ENCODE measurements at places on chromosomes 13 and 19.

GRCh38 chr19:3528080-3528479 lies 10.9 kb upstream of the TEKTIP1 start:
- no peak for DNase-seq

DNA sequence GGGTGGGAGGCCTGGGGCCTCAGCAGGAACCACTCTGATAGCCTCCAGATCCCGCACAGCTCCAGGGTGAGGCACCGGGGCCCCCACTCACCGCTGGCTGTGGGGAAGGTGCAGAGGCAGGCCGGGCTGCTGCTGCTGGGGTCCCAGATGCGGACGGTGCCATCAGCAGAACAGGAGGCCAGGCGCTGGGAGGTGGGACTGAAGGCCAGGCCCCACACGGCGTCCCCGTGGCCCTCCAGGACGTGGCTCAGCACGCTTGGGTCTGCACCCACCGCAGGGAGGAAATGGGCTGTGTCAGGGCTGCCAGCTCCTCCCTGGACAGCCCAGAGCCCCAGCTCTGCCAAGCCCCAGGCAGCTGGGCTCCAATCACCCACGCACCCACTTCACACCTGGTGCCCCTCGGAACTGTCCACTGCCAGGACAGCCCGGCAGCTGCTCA lies 6.1 kb upstream of the PRKD2 start:
- DNase-seq, result no peak

DNA sequence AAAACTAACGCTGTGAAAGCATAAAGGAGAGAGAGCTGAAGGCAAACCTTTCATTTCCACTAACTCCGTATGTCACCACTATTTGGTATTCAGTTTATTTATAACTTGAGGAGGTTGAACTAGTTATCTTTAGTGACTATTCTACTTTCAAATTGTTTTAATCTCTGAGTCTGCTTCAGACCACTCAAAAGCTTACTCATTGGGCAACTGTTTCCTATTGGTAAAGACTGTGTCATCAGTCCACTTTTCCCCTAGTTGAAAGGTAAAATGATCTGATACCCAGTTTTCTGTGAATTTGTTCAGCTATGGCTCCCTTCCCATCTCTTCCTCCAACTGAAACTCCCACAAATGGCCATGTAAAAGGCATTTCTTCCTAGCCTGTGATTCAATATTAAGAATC lies 39.1 kb downstream of the TEX26 start:
- no peak for DNase-seq

DNA sequence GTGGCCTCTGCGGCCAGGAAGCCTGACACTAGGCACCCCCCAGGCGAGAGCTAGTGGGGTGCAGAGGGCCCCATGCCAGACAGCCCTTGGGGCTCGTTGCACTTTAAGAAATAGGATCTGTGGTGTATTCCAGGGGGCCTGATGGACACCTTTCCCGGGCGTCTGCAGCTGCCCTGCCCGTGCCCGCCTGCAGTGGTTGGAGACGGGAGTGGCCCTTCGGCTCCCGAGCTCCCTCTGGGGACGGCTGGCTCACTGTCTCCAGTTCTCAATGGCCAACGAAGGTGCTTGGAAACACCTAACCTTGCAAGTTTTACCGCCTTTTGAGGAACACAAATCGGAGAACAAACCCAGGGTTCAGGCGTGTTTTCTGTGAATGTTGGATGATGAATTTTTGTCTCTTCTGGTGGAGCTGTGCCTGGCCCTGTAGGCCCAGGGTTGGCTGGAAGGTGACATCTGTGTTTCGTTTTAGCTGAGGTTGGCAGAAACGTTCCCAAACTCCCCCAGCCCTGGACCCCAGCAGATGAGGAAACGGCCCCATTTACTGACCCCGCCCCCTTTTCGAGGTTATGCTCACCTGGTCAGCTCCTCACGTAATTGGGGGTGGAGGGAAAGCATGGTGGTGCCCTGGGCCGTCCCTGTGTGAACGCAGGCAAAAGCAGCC lies 17.4 kb upstream of the NPAS1 start:
- no peak for DNase-seq

DNA sequence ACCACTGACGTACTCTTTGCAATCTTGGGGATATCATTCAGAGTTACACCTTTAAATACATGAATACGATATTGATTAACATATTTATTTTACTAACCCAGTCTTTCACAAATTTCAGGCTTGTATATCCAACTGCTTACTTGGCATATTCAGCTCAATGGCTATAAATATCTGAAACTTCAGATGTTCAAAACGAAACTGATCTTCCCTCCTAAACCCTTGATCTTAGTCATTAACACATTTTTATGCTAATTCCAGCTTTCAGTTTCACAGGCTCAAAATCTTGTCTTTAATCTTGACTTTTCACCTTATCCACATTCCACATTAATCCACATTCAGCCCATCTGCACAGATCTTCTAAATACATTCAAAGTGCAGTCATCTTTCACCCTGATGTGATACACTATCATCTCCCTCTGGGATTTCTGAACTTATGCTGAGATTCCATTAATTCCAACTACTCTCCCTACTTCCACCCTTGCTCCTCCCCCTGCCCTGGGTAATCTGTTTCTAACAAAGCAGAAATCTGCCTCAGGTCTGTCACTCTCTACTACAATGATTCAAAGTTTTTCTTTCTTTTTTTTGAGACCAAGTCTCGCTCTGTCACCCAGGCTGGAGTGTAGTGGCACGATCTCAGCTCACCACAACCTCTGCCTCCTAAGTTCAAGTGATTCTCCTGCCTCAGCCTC lies 387.2 kb downstream of the GPC5 start:
- DNase-seq, result no peak

DNA sequence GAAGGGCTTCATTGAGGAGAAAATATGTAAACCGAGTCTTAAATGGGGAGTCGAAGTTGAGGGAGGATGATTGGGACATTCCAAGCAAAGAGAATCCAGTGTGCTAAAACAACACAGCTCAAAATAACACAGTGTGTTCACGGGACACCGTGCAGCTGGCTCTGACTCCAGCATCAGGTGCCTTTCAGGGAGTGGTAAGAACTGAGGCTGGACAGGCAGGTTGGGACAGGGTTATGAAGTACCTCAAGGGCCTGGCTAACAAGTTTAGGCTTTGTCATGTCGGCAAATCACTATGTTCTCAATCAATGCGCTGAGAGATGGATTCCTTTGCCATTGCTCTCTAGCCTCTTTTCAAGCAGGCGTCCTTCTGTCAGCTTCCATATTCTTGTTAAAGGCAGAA lies 27.5 kb upstream of the WDFY2 start:
- no peak for DNase-seq

DNA sequence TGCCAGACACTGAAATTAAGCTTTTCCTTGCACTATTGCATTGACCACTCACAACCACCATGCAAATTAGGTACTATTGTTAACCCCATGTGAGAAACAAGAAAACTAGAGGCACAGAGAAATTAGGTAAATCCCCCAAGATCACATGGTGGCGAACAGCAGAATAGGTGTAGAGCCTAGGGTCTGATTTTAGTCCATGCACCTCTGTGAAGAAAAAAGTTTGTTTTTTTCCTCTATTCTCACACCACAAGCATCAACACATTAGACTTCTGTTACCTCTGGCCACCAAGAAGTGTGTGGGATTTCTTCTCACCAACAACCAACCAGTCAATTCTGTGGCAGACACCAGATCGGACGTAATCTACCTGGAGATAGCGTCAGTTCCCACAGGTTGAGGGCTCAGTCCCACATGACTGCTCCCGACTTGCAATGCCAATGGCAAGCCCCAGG lies 391.9 kb downstream of the COG6 start:
- no peak for DNase-seq

DNA sequence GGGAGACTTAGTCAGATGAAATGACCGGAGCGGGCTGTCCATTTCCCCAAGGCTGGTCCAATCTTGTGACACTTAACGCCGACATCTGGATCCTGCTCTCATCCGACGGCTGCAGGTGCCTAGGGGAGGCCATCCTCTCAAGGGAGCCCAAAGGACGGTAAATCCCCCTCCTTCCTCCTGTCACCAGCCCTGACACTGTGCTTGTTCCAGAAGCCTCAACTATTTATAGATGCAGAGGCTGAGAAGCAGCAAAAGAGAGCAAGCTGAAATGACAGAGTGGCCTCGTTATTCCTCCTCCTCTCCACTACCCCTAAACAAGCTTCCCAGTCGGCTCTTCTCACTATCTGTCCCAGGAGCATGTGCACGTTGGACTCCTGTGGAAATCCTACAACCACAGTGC lies 533.7 kb downstream of the LIG4 start:
- no peak for DNase-seq

GRCh38 chr13:101455863-101456262 lies 3.4 kb downstream of the ITGBL1 start:
- peak; percentile 84 for DNase-seq

DNA sequence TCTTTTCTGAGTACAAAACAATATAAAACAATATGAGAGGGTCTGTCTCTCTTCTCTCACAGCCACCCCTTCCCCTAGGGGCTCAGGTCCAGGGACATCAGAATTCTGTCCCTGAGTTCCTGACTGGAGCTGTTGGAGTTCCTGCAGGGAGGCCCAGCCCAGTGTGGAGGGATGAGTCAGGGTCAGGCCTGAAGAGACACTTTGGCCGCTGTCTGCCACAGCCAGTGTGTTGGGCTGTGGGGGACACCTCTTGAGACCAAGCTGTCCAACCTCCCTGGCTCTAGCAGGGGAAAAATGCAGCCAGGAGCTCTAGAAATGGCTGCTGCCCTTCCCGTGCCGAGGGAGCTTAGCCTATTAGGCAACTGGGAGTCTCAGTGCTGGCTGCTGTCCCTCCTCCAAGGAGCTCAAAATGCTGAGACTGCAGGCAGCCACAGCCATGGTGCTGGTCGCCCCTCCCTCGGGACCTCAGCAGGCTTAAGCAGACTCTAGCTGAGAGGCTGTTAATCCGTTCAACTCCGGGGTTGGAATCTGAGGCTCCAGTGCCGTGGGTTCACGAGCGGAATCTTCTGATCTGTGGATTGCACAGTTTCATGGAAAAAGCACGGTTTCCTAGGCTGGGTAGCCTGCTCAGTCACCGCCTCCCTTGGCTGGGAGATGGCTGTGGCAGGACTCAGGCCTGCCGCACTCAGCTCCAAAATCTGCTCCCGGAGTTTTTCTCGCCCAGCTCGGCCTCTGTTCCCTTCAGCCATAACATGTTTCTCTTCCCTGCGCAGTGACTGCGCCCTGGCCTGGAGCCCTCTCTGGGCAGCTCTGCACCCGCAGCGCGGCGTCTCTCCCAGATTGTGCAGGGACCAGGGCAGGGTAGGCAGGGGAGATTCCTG lies 3.8 kb upstream of the ZNF626 start:
- no peak for DNase-seq

DNA sequence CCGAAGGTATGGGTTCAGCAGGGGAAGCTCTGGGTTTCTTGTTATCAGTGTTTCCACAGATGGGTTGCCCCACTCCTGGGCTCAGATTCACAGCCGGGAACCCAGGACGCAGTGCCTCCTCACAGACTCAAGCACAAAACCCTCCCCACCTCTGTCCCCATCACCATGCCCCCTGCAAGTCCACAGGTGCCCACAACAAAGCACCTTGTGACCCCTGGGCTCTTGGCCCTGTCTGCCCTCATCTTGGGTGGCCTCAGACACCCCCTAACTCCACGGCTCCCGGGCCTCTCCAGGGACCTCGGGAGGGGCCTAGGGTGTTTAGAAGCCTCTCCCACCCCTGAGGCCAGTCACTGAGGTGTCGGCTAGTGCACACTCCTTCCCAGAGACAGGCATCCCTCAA lies 231.7 kb downstream of the TUBA3C start:
- no peak for DNase-seq

DNA sequence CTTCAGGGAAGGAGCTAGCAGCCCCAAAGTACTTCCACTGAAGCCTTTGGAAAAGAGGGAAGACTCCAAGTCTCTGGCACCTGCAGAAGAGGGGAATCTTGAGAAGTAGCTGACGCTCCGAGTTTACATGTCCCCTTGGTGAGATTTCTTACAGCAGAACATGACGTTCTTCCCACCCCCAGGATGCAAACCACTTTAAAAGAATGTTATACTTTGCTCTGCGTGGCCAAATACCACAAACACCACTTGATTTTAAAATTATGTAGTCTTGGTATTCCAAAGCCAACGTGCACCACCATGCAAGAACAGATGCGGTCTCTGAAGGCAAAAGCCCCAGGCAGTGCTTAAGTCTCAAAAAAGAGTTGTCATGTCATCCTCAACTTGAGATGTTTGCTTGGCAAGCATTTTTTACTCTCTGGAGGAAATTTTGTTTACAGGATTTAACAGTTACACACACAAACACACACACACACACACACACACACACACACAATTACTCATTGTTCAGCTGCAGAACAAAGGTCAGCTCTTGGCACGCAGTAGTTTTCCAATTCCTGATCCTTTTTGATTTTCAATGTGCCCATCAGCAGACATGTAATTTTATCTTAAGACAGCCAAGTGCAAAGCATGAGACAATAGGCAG lies 106.1 kb downstream of the RGCC start:
- DNase-seq, result no peak

GRCh38 chr19:18286973-18287635 lies 5.7 kb upstream of the JUND start:
- DNase-seq, result no peak

- DNase-seq, result no peak
Measured at GRCh38 chr13:85368686-85369085, 430.5 kb downstream of the SLITRK6 start.

GRCh38 chr13:90500569-90500968 lies 846.9 kb upstream of the MIR17HG start:
- no peak for DNase-seq

DNA sequence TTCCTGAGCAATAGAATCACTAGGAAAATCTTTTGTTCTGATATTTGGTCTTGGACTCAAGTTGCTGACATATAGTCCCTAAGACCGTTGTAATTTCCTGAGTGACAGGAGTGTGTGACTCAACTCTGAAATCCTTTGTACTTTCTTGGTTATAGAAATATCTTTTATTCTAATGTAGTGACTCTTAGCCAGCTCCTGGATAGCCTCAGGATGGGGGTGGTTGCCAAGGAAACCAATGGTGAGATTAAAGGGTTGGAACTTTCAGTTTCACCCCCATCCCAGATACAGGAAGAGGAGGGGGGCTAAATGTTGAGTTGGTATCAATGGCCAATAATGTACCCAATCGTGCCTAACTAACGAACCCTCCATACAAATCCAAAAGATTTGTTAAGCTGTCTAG lies 41.8 kb downstream of the MBD3L2B start:
- no peak for DNase-seq

DNA sequence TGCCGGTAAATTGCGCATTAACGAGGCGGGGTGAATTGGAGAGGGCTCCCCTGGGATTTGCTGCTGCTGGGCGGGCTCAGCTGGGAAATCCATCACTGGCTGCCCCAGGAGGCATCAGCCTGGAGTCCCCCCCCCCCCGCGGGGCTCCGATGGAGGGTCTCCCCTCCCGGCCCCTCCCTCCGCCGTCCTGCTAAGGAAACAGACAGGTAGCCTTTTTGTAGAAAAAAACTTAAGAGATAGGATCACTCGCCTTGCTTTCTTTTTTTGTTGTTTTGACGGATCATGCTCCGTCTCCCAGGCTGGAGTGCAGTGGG lies 6.8 kb downstream of the TLE6 start:
- DNase-seq, result no peak

GRCh38 chr19:39316627-39317321 lies 3.9 kb downstream of the LRFN1 start:
- no peak for DNase-seq

DNA sequence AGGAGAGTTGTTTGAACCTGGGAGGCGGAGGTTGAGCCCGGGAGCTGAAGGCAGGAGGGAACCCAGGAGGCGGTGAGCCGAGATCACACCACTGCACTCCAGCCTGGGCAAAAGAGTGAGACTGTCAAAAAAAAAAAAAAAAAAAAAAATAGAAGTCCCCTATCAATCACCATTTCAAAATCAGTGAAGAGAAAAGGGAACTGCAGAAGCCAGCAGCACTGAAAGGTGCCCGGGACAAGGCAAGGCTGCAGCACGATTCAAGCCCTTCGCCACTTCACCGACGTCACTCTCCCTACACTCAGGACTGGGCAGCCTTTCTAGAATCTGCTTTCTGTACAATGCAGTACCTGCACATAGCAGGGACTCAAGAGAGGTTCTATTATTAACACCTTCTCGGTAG lies 21.9 kb upstream of the USP12 start:
- DNase-seq, result no peak

All from RCC 7860 (cell line).